ENCODE measurements at places on chromosomes 1 and 21.

GRCh38 chr1:168672278-168672677 lies 56.7 kb downstream of the DPT start:
- no peak for DNase-seq

- DNase-seq: no peak
These were observed 333.0 kb downstream of the BRINP3 start for GRCh38 chr1:190144650-190145049.

GRCh38 chr1:10759413-10760200 lies 36.8 kb downstream of the CASZ1 start:
- DNase-seq: no peak

GRCh38 chr1:208108646-208109330 lies 135.4 kb downstream of the PLXNA2 start:
- no peak for DNase-seq

DNA sequence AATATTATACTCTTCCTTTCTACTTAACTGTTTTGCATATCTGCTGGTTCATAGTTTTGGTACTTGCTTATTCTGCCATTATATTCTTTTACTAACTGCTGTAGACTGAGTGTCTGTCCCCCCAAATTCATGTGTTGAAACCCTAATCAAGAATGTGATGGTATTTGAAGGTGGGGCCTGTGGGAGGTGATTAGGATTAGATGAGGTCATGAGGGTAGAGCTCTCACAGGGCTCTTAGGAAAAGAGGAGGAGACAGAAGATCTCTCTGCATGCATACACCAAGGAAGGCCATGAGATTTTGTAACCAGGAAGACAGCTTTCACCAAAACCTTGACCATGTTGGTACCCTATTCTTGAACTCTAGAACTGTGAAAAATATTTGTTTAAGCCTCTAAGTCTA lies 354.1 kb upstream of the B3GALT2 start:
- no peak for DNase-seq

DNA sequence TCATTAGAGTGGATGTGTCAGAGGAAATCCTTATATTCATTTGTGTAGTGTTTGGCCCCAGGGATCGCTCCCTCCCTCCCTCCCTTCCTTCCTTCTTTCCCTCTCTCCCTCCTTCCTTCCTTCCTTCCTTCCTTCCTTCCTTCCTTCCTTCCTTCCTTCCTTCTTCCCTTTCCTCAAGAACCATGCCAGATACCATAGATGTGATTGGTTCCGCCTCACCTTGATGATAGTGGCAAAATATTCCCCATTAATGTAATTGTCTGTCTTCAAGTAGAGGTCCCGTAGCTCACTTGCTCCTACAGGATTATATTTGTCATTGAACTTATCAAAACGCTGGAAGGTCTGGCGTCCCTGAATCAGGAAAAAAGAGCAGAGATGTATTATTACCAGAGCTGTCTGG lies 7.8 kb upstream of the DENND2C start:
- DNase-seq: no peak

DNA sequence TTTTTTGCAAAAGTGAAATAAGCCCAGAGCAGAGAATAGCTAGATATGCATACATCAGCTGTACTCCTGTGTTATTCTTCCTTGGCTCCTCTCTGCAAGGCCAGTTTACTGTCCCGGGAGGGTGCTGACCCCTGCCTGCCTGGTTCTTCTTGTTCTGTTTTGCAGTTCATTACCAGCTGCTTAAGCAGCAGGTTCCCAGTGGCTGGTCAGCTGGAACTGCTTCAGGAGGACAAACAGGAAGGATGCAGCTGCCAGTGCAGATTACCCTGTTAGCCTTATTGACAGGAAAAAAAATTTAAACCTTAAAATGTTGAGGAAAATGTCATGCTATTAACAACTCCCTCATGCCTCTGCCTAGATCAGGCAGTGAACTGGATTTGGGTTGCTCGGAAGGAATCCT lies 16.0 kb upstream of the LRIG2 start:
- no peak for DNase-seq

DNA sequence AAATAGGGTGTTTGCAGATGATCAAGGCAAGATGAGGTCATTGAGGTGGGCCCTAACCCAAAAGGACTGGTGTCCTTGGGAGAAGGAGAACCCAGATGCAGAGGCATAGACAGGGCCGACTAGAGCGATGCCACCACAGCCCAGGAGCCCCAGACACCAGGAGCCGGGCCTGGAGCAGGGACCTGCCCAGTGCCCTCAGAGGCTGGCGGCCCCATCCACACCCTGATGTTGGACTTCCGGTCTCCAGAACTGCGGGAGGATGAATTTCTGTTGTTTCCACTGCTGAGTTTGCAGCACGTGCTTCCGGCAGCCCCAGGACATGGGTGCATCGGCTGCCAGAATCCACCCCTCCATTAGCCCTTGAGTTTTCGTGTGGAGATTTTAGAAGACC lies 7.2 kb upstream of the ACTRT2 start:
- no peak for DNase-seq

- DNase-seq: no peak
These were observed 72.6 kb upstream of the ROR1 start for GRCh38 chr1:63701187-63701586.

DNA sequence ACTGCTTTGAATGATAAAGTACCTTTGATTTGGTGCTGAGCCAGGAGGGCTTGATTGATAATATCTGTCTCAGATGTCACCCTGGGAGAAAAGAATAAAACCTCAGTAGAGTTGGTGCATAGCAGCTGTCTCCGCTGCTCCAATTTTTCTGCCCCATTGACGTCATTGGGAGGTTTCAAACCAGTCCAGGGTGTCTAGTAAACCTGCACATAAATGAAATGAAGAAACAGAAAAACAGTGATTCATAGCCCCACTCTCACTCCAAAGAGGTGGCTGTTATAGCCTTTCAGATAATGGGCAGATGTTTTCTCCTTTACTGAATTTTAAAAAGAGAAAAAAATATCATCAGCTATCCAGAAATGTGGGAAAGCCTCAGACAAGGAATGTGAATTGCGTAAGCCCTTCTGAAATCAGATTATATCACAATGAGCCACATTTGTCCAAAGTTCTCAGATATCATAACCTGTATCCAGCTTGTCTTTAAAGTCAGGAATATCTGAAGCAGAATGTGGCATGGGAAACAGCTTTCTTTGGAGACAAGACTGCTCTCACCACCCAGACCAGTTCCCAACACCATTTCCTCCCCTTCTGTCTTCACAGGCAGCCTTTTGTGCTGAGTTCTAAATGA lies 351.3 kb upstream of the SGIP1 start:
- DNase-seq: no peak

GRCh38 chr1:1721201-1721600 lies 3.0 kb downstream of the CDK11A start:
- no peak for DNase-seq

- no peak for DNase-seq
These were observed 129.0 kb downstream of the TGFB2 start for GRCh38 chr1:218474128-218474527.

- no peak for DNase-seq
These were observed 4.8 kb downstream of the AGO3 start for GRCh38 chr1:35935442-35936388.

DNA sequence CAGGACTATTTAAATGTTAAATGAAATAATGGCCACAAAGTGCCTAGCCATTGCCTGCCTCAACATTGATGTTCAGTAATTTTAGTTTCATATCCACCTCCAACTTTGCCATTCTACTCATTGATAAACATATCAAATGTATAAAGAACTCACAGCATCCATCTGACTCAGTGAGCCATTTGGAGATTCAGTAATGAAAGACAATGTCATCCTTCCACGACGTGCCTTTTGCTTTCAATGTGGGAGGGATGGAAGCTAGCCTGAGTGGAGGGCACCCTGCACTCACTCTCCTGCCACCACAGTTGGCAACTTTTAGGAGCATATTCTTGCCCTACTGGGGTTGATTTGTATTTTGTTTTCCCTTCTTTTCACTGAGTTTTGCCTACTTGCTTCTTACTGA lies 151.5 kb downstream of the GLUL start:
- no peak for DNase-seq

- DNase-seq: no peak
These were observed 17.4 kb upstream of the CASZ1 start for GRCh38 chr1:10813799-10814198.

DNA sequence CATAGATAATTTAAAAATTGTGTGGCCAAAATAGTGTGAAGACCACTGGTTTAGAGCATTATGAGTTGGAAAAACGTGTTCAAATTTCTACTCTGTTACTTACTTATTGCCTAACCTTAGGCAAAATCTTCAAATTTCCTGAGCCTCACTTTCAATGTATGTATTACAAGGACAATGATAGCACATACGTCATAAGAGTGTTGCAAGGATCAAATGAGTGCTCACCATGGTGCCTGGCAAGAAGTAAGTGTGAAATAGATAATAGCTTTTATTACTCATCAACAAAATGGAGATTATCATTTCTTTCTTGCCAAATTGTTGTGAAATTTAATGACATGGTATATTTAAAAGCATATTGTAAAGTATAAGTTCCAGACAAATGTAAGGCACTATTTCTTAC lies 57.2 kb downstream of the FH start:
- no peak for DNase-seq

DNA sequence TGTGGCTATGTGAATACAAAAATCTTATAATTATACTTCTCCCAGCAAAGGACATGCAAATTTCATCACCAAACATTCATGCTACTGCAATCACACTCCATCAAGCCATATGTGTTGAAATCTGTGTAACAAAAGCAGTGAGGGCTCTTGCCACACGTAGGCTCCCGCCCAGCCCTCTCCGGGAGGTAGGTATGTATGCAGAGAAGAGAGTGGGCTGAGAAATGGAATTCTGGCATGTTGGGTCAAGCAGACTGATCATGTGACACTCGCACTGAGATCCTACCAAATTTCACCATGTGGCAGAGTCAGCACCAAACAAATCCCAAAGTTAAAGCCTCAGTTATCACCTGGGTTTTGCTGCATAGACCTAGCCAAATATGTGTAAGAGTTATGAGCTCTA lies 49.7 kb downstream of the APP start:
- no peak for DNase-seq

- no peak for DNase-seq
These were observed 211.6 kb downstream of the LRRC40 start for GRCh38 chr1:69993810-69994209.

GRCh38 chr1:40973912-40974311 lies 5.6 kb upstream of the CTPS1 start:
- no peak for DNase-seq

GRCh38 chr21:37245151-37245550 lies 22.0 kb downstream of the VPS26C start:
- DNase-seq: no peak

- DNase-seq: no peak
These were observed 360.2 kb downstream of the VAV3 start for GRCh38 chr1:107604825-107605224.

DNA sequence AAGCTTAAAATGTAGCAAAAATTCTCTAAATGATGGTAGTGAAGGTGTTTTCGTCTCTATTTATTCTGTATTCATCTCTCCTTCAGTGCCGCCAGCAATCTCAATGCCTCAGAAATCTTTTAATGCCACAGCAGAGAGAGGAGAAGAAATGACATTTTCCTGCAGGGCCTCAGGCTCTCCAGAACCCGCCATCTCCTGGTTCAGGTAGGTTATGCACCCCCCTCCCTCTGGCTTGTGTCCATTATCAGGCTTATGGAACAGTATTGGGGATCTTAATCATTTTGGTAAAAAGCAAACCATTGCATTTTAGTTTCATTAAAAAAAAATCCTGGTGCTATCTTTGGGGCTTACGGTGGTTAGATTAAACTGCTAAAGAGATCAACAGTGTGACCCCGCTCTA lies 326.1 kb downstream of the NCAM2 start:
- DNase-seq: no peak

DNA sequence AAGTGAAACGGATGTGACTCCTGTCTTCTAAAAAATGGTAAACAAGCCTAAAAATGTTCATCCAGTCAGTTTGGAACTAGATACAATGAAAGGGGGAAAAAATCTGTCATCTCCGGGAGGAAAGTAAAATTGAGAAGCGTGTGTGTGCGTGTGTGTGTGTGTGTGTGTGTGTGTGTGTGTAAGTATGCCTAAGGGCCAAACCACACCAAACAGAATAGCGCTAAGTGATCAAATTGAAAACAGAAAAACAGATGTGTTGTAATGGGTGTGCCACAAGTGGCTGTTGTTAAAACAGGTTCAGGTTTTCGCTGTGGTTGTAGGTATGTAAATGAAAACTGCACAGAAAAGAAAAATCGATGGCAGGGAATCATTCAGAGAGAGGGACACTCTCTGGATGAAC lies 106.7 kb downstream of the RNF220 start:
- no peak for DNase-seq

DNA sequence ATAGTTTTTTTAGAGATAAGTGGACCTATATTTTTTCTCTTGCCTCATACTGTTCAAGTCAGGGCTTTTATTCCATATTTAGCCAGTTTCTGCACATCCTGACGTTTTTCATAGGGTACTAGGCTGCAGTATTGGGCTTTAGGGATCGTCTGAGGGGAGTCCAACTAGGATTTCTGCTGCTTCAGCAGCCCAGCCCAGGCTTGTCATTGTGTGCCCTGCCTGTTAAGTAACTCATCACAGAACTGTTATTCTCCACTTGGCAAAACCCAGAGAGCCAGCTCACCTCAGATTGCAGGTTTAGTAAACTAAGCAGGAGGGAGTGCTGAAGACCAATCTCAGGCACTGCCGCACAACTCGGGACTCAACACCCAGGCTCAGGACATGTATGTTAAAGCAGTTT lies 2.8 kb downstream of the GALNT2 start:
- no peak for DNase-seq

- DNase-seq: no peak
These were observed 93.1 kb downstream of the RGL1 start for GRCh38 chr1:183898001-183898396.

DNA sequence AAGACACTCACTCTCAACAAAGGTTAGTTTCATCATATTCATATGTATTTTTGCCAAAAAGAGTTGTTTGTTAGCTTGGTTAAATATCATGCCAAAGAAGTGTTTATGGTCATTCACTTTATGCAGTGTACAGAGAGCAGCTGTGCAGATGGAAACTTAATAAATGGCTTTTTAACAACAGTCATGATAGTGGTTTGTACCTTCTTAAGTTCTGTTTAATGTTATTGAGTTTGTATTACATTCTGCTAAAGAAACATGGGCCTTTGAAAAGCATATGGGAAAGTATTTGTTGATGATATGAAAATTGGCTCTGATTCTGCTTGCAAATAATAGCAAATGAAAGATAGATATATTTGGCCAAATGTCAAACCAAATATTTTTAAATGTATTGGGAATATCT lies 607.3 kb downstream of the NCAM2 start:
- no peak for DNase-seq

DNA sequence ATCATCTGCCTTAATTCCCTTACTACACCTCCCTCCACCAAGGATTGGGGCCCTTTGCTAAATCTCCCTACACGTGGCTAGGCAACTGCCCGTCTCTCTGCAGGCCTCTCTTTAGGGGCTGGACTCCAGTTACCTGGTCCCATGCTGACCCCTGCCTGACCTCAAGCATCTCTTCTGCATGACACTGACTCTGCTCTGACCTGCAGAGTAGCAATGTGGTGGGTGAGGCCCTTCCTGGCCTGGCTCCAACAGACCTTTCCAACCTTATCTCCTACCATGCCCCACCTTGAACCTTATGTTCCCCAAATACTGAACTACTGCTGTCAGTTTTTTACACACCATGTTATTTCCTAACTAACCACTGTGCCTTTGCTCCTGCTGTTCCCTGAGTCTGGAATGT lies 45.9 kb upstream of the EPS15 start:
- no peak for DNase-seq
